ENCODE measurements at places on chromosomes 4 and X.

GRCh38 chrX:1202251-1202650 lies 10.2 kb downstream of the CRLF2 start:
- DNase-seq = no peak

DNA sequence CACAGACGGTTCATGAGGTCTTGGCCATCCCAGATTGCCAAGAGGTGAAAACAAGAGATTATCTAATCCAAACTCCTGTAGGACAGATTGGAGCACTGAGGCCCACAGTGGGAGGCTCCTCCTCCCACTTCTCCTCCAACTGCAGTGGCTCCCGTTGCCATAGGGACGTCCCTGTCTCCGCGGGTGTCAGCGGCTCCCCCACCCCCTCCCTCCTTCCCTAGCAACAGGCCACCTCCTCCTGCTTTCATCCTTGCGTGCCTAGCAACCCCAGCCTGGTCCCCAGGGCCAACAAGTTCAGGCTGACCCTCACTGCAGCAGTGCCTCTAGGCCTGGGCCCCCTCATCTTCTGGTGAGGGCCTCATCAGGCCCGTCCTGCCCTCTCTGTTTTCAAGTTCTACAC lies 6.8 kb upstream of the IQSEC2 start:
- DNase-seq = no peak

- no peak for DNase-seq
Measured at GRCh38 chrX:32448945-32449344, 762.4 kb downstream of the DMD start.

- no peak for DNase-seq
Measured at GRCh38 chr4:182944484-182945213, 27.5 kb upstream of the DCTD start.

- DNase-seq = no peak
Measured at GRCh38 chrX:147072747-147073146, 258.2 kb upstream of the CXorf51A start.

GRCh38 chr4:110681381-110681780 lies 58.5 kb upstream of the PITX2 start:
- no peak for DNase-seq

DNA sequence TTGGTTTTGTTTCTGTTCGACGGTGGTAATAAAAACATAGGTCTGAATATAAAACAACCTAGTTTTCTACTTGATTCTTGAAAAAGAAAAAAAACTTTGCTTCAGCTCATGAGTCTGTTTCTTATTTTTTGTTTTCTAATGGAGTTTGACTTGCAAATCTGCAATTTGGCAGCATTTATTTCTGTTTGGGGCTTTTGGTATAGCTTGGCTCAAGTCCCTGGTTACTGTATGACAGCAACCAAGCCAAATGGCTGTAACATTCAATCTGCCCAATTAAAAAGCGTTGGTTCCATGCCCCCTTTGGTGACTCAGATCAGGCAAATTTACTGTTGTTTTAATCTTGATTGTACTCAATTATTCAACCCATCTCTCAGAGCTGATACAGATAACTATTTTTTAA lies 263.4 kb downstream of the GRIA3 start:
- DNase-seq = no peak

DNA sequence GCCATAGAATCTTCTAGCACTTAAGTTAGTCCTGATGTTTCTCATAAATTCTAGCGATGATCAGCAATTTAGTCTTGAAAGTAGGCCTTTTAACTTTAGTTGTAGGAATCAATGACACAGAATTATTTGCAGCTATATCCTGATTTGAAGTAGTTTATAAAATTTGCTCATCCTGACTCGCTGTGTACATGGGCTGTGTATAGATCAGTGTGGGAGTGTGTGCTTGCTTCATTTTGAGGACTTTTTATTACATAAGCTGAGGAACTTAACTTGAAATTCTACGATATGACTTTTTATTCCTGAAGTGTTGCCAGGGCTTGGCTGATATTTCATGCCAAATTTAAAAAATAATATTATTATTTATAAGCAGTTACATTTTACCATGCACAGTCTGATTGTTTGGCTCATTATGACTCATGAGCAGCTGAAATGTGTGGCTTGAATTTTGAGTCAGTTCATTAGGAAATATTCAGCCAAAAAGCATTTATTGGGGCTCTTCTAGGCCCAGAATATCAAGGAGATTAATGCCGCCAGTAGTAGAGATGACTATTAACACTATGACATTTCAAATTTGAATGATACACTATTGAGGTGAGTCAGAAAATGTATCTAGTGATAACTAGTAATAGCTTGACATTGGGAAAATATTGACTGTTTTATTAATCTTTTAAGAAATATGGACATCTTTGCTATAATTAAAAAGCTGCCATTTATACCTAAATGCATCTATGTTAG lies 128.9 kb upstream of the LIMCH1 start:
- DNase-seq = no peak

GRCh38 chr4:5165420-5166369 lies 114.4 kb downstream of the STK32B start:
- no peak for DNase-seq

DNA sequence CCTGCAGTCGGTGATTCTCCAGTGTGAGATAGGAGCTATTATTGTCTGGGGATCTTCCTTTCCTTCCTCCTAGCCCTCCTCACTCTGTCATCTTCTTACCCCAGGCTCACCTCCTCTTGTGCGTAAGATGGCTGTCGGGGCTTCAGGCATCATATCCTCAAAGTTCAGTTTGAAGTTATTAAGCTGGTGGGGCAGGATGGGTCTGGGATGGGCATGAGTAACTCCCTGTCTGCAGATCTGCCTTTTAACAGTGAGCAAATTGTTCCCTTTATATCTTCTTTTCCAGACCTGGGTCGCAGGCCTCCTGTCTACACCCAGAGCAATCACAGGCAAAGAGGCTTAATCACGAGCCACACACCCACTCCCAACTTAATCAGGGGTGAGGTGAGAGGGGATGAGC lies 900 bp upstream of the MTMR1 start:
- no peak for DNase-seq

GRCh38 chr4:35689870-35690269 lies 554.4 kb downstream of the ARAP2 start:
- no peak for DNase-seq

DNA sequence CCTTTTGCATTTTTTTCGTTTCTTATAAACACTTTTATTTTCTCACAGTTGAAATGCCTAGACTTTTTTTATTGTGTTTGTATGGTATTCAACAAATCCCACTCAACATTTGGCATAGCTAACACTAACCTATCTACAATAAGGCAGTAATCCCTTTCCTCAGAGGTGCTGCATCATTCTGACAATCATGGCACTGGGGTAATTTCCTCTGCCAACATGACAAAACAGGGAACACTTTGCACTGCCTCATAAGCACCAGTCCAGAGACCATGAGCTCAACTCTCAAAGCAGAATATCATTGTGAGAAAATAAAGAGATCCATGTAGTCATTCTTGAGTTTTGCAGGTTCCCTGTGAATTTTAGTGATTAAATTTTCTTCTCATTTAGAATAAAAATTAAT lies 183.8 kb upstream of the INTU start:
- no peak for DNase-seq

GRCh38 chr4:128715616-128716015 lies 93.9 kb upstream of the JADE1 start:
- no peak for DNase-seq

Data from effector memory CD8-positive, alpha-beta T cell (primary cell).